ENCODE measurements at places on chromosomes 3 and 15.

DNA sequence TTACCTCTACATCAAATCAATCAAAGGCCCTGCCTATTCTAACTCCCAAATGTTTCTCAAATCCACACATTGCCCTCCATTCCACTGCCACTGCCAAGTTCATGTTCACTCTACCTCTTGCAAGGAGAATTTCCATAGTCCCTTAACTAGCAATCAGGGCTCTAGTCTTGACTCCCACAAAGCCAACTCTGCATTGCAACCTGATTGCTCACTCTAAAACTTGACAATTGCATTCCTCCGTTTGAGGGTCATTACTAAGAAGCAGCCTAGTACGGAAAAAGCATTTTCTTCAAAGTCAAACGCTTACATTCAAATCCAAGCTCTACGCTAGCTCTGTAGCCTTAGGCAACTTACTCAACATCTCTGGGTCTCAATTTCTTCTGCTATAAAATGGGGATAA, 1.2 kb downstream of the CPA3 start:
- DNase-seq: peak; percentile 83

- no peak for DNase-seq
These were observed 6.7 kb downstream of the C3orf22 start for GRCh38 chr3:126551839-126552687.

DNA sequence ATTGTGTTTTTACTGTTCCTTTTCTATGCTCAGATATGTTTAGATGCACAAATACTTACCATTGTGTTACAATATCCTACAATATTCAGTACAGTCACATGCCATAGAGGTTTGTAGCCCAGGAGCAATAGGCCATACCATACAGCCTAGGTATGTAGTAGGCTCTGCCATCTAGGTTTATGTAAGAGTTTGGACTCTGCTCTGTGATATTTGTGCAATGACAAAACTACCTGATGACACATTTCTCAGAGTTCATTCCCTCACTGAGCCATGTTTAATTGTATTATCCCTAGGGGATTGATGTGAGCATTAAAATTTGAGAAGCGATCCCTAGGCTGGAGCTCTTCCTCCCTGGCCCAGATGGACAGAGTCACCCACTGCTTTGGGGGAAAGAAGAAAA, 270.0 kb upstream of the PROK2 start:
- DNase-seq: no peak

- DNase-seq: no peak
These were observed 8.7 kb downstream of the GAP43 start for GRCh38 chr3:115632026-115632425.

GRCh38 chr15:42163291-42163690, 6.9 kb upstream of the PLA2G4F start:
- DNase-seq: no peak

DNA sequence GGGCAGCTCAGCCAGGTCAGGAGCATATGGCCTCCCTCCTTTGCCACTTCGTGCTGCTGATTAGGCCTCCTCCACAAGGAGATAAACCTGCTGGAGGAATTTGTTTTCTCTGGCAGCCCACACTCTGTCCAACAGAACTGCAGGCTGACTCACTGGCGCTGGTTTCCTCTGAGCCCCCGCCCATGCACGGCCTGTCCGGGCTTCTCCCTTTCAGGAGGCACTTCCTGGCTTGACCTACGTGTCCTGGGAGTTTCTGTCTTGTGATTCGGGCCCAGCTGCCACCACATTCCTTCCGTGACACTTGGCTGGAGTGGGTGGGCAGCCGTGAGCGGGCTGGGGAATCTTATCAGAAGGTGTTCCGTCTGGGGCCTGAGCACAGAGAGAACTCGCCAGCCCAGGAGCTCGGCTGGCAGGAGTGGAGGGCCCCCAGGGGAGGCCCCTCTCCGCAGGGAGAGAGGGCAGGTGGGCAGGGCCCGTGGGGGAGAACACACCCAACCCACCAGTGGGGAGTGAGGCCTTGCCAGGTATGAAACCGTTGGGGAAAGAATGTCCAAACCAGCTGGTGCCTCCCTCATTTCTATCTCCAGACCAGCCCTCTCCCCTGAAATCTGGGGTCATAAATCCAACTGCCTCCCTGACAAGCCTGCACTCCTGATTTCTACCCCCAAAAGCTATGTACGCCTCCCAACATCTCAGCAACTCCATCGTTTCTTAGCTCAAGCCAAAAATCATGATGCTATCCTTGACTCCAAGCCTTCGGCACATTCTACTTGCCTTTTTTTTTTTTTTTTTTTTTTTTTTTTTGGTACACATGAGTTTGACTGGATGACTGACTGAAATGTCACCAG, 110.6 kb upstream of the MEF2A start:
- DNase-seq: peak; percentile 76

GRCh38 chr15:51022206-51022605, 72.5 kb downstream of the TNFAIP8L3 start:
- no peak for DNase-seq

- no peak for DNase-seq
These were observed 3.4 kb downstream of the TSC22D2 start for GRCh38 chr3:150411546-150411945.

- no peak for DNase-seq
These were observed 151.6 kb downstream of the SLCO3A1 start for GRCh38 chr15:92005154-92005553.

DNA sequence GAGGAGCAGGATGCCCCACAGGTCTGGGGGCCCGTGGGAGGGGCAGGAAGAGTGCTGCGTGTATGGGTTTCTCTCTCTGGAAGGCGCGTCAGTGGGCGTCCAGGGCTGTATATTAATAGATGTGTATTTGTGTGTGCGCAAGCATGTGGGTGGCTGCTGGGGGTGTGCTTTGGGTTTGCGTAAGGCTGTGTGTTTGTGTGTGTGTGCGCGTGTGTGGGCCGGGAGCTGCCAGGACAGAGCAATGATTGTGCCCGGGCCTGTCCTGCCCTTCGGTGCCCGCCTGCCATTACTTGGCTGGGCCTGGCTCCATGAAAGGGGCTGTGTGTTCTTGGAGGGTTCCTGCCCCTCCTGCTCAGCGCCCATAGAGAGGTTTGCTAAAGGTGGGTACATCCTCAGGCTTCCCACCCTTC, 16.3 kb downstream of the CSPG4 start:
- no peak for DNase-seq

- peak; percentile 39 for DNase-seq
These were observed 115.4 kb downstream of the NEK10 start for GRCh38 chr3:27253831-27254230.

GRCh38 chr15:95840004-95840403, 490.5 kb upstream of the NR2F2 start:
- DNase-seq: peak; percentile 90

DNA sequence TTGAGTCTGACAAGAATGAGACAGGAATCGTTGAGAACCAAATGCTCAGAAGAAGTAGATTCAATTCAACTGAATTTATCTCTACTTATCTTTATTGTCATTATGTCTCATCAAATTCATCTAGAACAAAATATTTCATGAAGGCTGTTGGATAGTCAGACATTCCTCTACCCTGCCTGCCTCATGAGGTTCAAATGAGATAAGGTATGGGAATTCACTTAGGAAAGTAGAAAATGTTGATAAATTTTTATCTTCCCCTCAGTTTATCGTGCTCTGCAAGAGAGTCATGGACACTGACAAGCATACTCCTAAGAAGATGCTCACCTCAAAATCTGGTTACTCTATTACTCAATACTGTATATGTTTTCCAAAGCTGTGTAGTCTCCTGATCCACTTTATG, 149.7 kb upstream of the CDIN1 start:
- DNase-seq: no peak

DNA sequence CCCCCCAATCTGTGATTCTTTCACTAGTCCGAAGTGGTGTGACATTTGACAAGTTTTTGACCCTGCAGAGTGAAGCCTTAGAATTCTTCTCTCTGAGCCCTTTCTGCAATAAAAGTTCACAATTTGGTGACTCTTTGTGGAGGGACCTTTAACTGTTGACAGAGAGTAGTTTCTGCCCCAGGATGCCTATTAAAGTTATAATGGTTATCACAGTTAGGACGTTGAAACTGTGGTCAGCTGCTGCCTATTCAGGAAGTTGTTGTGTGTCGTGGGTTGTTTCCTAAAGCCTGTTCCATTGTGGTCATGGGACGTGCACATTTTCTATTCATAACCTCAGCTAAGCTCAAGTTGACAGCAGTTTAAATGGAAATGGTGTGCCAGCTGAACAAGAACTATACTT, 274.5 kb downstream of the NEK10 start:
- no peak for DNase-seq

GRCh38 chr3:79018671-79019136, 749.1 kb downstream of the ROBO1 start:
- DNase-seq: peak; percentile 66

DNA sequence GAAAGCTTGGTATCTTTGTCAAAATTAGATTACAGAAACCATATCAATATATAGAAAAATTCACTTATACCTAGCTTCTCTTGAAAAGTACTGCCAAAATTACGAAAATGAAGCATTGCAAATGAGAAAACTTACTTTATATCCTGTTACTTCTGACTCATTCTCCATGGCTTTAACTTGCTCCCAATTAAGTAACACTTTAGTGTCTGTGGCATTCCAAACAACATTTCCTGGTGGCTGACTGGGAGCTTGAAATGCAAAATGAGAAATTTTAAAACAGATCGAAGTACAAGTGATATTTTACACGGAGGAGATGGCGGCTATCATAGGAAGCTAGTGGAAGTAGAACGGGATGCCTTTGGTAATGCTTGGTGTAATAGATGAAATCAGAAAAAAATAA, 347.3 kb downstream of the CNTN3 start:
- peak; percentile 59 for DNase-seq

- peak; percentile 47 for DNase-seq
These were observed 48.5 kb upstream of the RAB6B start for GRCh38 chr3:133944181-133944580.

DNA sequence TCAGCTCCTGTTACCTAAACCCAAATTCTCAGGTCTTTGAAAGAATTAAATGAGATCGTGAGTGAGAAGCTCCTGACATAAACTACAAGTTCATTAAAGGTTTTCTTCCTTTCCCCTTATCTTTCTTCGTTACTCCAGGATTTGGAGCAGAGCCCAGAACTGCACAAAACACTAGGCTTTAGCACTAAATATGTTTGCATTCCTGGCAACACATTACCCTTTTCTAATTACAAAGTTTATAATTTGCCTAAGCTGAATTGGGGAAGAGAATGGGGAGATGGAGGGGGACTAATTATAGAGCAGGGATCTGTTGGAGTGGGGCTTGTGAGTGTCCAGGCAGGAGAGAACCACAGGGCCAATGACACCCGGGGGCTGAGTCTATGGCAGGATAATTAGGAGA, 109.7 kb downstream of the SV2B start:
- no peak for DNase-seq
